ENCODE measurements at places on chromosomes 12 and 14.

DNA sequence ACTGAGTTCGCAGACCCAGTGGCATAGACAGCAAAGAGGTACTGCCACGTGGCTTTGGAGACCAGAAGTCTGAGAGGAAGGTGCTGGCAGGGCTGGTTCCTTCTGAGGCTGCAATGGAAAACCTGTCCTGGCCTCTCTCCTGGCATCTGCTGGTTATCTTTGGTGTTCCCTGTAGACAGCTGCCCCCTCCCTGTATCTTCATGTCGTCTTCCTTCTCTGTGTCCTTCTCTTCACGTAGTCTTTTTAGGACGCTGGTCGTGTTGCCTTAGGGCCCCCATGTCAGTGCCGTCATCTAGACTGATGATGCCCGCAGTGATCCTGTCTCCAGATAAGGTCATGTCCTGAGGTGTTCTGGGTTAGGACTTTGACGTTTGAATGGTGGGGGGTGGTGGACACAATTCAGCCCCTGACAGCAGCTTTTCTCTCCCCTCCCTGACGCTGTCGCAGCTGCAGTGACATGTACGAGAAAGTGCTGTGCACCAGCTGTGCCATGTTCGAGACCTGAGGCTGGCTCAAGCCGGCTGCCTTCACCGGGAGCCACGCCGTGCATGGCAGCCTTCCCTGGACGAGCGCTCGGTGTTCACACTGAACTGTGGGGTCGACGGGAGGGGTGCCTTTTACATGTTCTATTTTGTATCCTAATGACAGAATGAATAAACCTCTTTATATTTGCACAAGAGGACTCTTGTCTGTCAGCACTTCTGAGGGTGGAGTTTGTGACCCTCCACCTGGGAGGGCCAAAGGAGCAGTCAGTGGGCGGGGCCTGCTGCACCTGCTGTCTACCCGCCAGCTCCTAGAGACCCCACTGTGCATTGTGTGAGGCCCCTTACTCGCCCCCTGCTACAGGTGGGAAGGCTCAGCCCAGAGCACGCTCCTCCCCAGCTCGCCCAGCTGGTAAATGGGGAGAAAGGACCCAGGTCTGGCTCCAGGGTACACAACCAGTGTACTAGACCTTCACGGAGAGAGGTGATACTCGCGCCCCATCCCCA is 6.3 kb downstream of the SIVA1 start:
- no peaks in the 10 kb centered on the region for H3K27me3 ChIP-seq
- H3K36me3 ChIP-seq, result no peaks in the 10 kb centered on the region
- H3K4me1 ChIP-seq, result peaks cover 4% of the 10 kb centered on the region
- no peak overlapping the region for H3K27ac ChIP-seq
- DNase-seq, result no peak

DNA sequence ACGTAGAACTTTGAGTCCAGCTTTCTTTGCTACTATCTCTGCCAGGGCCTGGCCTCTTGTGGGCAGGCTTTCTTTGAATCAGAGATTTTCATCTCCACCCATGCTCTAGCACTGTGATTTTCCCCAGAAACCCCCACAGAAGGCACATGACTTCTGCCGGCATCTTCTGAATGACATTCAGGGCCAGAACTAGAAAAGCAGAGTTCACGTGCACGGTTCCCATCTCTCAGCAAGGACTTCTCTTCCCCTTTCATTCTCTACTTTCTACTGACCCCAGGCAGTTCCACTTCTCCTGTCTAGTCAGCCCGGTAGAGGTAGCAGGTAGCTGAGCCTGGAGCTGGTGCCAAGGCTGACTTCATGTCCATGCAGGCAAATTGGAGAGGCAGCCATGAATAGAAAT is 26.9 kb downstream of the BATF start:
- no peak overlapping the region for H3K4me3 ChIP-seq
- no peak overlapping the region for H3K27ac ChIP-seq
- H3K4me1 ChIP-seq, result no peaks in the 10 kb centered on the region
- no peak for DNase-seq
- no peaks in the 10 kb centered on the region for H3K27me3 ChIP-seq

GRCh38 chr14:93040443-93040842 is 75.3 kb downstream of the ITPK1 start:
- H3K27me3 ChIP-seq, result no peaks in the 10 kb centered on the region
- peaks cover 20% of the 10 kb centered on the region for H3K4me1 ChIP-seq
- DNase-seq, result no peak
- no peaks in the 10 kb centered on the region for H3K36me3 ChIP-seq
- H3K27ac ChIP-seq, result no peak overlapping the region

GRCh38 chr14:92994942-92995341 is 72.0 kb downstream of the CHGA start:
- H3K27ac ChIP-seq, result peak overlapping the region; percentile 84
- H3K4me3 ChIP-seq, result no peak overlapping the region
- H3K27me3 ChIP-seq, result no peaks in the 10 kb centered on the region
- peaks cover 19% of the 10 kb centered on the region for H3K4me1 ChIP-seq
- DNase-seq, result no peak

DNA sequence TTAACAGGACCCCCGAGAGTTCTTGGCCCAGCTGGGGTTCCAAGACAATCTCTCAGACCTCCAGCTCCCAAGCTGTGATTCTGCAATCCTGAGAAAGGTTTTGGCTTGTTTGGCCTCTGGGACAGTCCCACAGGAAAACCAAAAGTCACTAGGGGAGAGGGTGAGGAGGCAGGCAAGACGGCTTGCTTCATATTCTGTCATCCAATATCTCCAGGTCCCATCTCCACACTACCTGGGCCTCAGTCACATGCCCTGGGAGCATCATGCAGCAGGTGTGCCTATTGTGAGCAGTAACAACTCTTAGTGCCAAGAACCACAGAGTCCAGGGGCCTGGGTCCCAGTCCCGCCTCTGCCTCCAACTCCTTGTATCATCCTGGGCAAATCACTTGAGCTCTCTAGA is 1.7 kb downstream of the KRT79 start:
- no peak for DNase-seq
- no peaks in the 10 kb centered on the region for H3K4me1 ChIP-seq
- H3K4me3 ChIP-seq, result no peak overlapping the region
- no peak overlapping the region for H3K27ac ChIP-seq

DNA sequence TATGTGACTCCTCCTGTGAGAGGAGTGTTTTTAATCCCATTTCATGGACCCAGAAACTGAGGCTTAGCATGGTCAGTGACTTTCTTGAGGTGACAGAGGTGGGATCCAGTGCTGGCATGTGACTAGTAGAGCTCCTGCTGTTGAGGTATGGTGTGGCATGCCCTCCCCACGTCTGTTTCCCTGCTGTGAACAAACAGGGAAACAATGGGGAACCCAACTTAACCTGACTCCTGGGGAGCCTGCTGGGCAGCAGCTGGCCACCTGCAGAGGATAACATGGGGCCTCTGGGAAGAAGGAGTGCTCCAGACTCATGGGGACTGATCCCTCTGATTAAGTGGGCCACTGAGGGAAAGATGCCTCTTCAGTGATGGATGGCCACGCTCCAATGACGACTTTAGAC is 114.0 kb downstream of the BEGAIN start:
- no peak for DNase-seq
- H3K36me3 ChIP-seq, result no peaks in the 10 kb centered on the region
- H3K4me3 ChIP-seq, result no peak overlapping the region
- no peaks in the 10 kb centered on the region for H3K27me3 ChIP-seq
- no peak overlapping the region for H3K27ac ChIP-seq
- H3K4me1 ChIP-seq, result no peaks in the 10 kb centered on the region

DNA sequence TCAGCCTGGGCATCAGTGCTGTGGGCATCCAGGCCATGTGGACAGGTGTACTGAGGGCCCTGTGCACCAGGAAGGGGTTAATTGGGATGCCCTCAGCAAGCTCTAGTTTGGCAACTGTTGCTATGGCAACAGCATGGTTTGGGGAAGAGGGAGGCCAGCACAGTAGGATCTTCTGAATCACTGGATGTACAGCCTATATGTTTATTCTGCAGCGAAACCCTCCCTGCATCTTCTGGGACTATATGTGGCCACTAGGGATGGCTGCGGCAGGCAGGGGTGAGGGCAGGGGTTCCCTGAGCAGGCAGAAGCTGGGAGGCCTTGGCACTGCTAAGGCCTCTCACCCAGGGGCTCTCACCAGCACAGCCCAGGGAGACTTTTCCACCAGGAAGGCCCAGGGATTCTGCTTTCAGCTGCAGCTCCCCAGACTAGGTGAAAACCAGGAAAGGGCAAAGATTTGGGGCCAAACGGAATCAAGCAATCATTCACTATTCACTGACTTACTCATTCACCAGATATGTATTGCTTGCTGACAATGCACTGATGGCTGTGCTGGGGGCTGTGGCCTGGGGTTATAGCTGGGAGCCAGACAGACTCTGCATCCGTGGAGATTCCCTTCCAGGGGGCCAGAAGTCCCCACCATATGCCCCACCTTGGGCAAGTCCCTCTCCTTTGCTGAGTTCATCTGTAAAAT is 42.8 kb downstream of the IRF2BPL start:
- no peak for DNase-seq
- no peaks in the 10 kb centered on the region for H3K4me1 ChIP-seq
- no peaks in the 10 kb centered on the region for H3K36me3 ChIP-seq
- H3K27ac ChIP-seq, result no peak overlapping the region
- H3K4me3 ChIP-seq, result no peak overlapping the region

DNA sequence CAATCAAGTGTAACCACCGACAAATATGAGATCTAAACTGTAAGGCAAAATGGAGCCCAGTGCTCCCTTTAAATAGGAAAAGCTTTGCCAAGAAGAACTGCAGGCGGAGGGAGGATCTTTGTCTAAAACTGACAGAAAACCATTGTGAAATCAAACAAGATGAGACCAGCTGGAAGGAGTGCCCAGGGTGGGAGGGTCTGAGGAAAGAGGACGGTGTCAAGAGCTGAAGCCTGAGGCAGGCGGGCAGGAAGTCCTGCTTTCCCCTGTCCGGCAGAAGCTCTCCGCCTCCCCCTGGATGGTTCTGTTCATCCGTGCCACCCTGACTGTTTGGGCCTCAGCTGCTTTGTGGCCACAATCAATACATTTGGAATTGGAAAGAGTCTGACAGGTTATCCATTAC is 37.5 kb downstream of the CDC42BPB start:
- no peaks in the 10 kb centered on the region for H3K36me3 ChIP-seq
- H3K4me1 ChIP-seq, result peaks cover 38% of the 10 kb centered on the region
- H3K4me3 ChIP-seq, result no peak overlapping the region
- no peak for DNase-seq
- no peak overlapping the region for H3K27ac ChIP-seq

GRCh38 chr14:61696753-61697318 is 1.5 kb downstream of the HIF1A start:
- H3K4me1 ChIP-seq, result peaks cover 3% of the 10 kb centered on the region
- no peaks in the 10 kb centered on the region for H3K36me3 ChIP-seq
- no peak overlapping the region for H3K27ac ChIP-seq
- H3K27me3 ChIP-seq, result no peaks in the 10 kb centered on the region
- DNase-seq, result no peak

- H3K4me1 ChIP-seq, result no peaks in the 10 kb centered on the region
- no peak overlapping the region for H3K27ac ChIP-seq
- H3K27me3 ChIP-seq, result no peaks in the 10 kb centered on the region
- no peak for DNase-seq
- H3K36me3 ChIP-seq, result no peaks in the 10 kb centered on the region
Observed at GRCh38 chr14:59664741-59665140, 88.1 kb upstream of the CCDC175 start.

- H3K4me1 ChIP-seq, result peaks cover 5% of the 10 kb centered on the region
- no peaks in the 10 kb centered on the region for H3K36me3 ChIP-seq
- H3K4me3 ChIP-seq, result no peak overlapping the region
- DNase-seq, result no peak
- no peak overlapping the region for H3K27ac ChIP-seq
Observed at GRCh38 chr12:1469070-1469469, 125.3 kb downstream of the FBXL14 start.

Data from ovary (tissue), 10 donors.